ENCODE measurements at places on chromosomes 2 and 18.

DNA sequence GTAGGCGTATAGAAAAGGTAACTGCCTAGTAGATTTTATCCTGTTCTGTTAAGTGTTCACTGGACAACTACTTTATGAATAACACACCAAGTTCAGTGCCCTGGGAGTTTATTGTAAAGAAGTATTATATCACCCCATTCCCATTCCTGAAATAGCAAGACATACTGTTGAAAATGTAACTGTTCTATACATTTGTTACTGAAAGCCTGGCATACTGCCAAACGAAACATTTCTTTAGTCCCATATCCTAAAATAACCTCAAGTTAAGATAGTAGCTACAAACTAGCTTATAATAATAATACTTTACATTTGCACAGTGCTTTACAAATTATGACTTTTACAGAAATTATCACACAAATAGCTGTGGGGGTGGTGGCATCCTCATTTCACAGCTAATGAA, 25.1 kb downstream of the SPDYA start:
- DNase-seq = no peak

DNA sequence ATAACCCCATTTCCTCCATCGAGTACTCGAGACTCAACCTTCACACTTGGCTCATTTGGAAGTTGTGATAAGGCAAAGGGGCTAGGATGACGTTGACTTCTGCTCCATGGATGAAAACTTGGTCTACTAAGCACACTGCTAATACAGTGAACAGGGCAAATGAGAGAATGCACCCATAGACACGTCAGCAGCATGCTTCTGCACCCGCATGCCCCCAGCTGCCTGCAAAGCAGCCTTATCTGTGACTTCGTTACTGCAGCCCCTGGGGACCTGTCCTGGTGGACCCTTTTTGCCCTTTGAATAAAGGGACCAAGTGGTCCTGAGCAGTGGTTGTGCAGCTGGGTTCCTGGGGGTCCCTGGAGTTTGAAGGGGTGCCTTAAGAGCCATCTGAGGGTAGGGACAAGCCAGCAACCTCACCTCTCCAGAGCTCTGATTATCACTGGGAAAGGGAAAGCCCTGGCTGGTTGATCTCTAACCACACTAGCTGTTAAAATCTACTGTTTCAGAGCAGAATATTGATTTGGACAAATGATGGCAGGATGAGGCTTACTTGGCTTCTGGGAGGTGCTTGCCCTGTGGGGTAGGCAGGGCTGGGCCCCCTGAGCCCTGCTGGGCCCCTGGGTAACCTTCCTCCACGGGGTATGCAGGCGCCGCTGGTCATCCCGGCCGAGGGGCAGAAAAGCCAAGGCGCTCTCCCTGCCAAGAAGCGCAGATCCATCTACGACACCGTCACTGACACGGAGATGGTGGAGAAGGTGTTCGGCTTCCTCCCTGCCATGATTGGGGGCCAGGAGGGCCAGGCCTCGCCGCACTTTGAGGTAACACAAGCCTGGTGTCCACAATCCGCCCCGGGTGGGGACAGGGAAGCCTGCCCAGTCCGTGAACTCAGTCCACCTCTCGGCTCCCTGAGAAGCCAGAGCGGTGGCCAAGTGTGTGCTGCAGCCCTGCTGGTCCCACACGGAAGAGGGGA, 37.6 kb upstream of the GPR17 start:
- no peak for DNase-seq

DNA sequence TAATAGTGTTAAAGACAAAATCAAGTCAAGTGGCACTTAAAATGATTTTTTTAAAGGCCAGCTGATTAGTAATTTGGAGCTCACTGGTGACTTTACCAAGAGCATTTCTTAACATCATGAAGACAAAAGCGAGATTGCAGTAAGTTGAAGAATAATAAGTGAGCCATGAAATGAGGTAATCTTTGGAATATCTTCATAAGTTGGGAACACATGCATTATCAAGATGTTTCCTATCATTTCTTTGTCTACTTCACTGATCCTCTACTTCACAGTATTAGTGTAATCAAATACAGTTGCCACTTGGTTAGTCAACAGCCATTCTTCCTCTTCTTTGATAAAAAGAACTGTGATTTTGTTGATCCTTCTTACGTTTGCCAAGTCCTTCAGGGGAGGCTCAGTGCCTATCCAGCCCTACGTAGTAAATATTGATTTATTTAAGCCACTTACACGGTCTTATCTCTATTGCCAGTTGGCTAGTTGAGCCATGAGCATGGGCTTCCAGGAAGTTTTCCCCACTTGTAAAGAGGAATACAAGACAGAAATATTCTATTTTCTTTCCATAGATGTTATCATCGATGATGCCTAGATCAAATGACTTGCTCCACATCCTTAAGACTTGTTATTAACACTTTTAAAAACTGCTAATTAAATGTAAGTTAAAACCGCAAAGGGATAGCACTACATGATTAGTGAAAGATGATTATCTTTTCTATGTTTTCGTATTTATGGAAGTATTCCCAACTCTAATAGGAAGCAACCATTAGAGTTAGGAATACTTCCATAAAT, 46.1 kb downstream of the YES1 start:
- DNase-seq = no peak

DNA sequence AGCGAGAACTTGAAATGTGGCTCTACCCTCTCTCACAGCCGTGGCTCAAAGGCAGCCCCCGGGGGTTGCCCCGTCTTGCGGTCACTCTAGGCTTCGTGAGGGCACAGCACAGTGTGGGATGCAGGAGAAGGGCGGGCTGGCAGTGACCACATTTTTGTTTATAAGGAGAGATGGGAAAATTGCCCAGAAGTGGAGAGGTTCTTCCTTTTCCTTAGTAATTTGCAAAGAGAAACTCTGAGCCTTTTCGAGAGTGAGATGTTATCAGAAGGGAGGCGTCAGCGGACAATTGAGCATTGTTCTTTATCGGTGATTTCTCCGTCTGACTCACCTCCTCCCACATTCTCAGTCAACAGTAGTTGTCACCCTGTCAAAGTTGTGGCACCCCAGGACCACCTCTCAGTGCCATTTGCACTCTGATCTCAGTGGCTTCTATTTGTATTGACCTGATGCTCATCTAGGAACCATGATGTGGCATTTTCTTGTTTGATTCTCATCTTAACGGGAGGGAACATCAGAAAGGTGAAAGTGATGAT, 89.6 kb downstream of the ACAA2 start:
- no peak for DNase-seq

DNA sequence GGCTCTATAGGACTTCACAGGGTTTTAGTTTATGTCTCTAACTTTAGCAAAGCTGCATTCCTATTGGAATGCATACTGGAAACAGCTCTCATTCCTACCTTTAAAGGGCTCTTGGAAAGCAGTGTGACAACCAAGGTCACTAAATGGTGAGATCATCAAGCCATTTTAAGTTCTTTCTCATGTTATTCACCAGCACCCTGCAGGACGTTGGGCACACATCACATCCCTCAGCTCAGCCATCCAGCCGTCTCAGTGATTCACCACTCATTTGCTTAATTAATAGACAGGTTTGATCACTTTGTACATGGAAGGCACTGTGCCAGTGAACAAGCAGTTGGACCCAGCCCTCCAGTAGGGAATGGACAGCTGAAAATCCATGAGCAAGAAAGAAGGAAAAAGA, 32.2 kb upstream of the RBM44 start:
- DNase-seq = no peak

GRCh38 chr2:82182270-82182669, 1877.7 kb upstream of the LRRTM1 start:
- no peak for DNase-seq

DNA sequence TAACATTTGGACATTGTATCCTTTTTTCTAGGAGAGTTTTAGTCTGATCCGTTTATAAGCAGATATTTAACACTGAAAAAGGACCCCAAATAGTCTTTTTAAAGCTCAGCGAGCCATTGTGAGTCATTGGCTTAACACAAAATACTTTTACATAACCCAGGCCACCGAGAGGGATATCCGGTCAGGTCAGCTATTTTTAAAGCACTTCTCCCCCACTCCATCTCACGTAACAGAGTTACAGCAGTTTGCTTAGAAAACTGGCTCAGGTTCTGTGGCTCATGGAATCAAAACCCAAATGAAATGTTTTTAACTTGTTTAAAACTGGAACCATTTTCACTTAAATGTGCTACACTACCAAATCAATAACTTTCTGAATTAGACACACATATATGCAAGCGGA, 23.9 kb downstream of the COL4A3 start:
- DNase-seq = no peak

DNA sequence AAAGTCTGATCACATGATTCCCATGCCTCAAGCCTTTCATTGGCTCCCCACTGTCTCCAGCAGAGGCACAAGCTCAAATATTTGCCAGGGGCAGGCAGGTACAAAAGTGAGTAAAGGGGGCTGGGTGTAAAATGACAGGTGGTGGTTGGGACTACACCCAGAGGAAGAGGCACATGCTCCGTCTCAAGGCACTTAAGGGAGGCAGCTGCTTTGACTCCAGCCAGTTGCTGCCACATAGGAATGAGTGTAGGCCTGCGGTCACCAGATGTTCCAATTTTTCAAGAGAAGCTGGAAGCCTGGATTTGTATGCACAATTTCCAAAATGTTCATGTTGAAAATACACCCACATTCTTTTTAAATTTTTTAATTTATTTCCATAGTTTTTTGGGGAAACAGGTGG, 164.4 kb downstream of the UPP2 start:
- DNase-seq = no peak

DNA sequence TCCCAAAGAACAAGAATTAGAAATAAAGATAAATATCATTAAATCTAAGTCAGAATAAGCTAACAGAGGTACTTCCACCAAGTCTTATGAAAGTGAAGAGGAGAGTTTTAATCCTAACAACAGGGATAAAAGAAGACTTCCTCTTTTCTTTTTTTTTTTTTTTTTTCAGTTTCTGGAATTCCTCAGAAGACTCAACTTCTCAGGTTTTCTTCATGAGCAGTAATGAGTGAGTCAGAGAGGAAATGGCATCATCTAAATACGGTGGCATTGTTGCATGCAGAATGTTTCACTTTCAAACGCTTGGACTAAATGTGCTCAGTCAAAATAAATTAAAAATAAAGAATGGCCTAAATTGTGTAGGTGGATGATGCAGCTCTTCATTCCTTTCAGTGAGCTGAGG, 45.6 kb upstream of the ARHGAP15 start:
- DNase-seq = no peak

GRCh38 chr18:13730481-13730880, 4.0 kb downstream of the RNMT start:
- no peak for DNase-seq

- no peak for DNase-seq
These were observed 39.1 kb downstream of the VWA3B start for GRCh38 chr2:98126061-98126460.

DNA sequence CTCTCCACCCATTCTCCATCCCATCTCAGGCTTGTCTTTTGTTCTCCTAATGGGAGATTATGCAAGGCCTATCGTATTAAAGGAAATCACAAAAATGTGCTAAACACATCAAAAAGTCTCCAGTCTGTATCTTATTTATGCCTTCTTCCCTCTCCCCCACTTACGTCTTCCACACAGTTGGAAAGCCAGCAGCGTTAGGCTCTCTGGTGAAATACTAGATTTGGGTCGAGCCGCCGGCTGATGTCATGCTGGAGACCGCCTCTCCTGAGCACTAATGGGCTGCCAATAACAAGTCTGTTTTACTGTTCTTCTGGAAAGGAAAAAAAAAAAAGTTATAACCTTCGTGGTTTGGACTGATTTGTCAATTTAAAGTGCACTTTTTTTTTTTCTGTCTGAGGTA, 182.7 kb upstream of the SIX2 start:
- DNase-seq = no peak

- DNase-seq = no peak
These were observed 91.9 kb downstream of the MRPS9 start for GRCh38 chr2:105129722-105130232.

GRCh38 chr2:160431441-160431840, 62.2 kb downstream of the RBMS1 start:
- no peak for DNase-seq

- peak; percentile 16 for DNase-seq
These were observed 88.8 kb upstream of the ASB18 start for GRCh38 chr2:236352761-236353593.

GRCh38 chr18:51234117-51235008, 36.9 kb upstream of the MEX3C start:
- DNase-seq = no peak

GRCh38 chr2:180742801-180743200, 237.6 kb upstream of the UBE2E3 start:
- DNase-seq = no peak

GRCh38 chr2:8059255-8059654, 622.6 kb upstream of the ID2 start:
- no peak for DNase-seq

DNA sequence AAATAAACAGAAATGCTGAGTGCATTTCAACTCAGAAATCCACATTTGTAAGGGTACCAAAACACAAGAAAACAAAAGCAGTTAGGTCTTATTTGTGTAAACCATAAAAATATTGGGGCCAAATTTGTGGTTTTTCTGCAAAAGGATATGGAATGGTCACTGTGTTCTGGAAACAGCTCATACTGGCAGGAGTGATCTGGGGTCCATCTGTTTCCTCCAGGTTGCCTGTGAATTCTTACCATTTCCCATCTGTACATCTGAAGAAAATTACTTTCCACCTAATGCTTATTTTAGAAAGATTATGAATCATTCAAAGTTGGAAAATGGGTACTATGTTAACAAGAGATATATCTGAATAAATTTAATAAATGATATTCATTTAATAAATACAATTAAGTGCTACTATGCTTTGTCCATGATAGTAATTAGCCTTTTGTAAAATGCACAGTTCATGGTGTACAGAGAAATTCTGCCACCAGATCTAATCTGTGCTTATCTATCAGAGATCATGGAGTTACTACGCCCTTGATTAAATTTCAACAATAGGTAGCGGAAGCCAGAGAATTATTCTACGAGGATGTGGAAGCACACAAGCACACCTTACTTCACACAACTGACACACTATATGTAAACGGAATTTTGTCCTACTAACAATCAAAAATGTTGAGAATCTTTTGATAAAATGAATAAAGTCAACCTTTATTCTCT, 10.9 kb downstream of the ALS2 start:
- no peak for DNase-seq

- DNase-seq = no peak
These were observed 88.1 kb downstream of the VSNL1 start for GRCh38 chr2:17628349-17629261.

DNA sequence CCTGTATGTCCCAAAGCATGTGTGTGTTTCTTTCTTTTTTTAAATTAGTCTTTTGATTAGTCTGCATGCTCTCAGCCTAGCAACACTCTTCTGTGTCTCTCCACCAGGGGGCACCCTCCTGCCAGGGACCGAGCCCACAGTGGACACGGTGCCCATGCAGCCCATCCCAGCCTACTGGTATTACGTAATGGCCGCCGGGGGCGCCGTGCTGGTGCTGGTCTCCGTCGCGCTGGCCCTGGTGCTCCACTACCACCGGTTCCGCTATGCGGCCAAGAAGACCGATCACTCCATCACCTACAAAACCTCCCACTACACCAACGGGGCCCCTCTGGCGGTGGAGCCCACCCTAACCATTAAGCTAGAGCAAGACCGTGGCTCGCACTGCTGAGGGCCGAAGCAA, 93.8 kb downstream of the NRP2 start:
- no peak for DNase-seq

- DNase-seq = no peak
These were observed 18.7 kb downstream of the DCAF17 start for GRCh38 chr2:171452773-171453172.

GRCh38 chr18:74731097-74731496, 133.4 kb downstream of the ZNF407 start:
- no peak for DNase-seq

- no peak for DNase-seq
These were observed 267.3 kb downstream of the MTX2 start for GRCh38 chr2:176536439-176537133.

All from stimulated activated CD4-positive, alpha-beta T cell treated with anti-CD3 and anti-CD28 coated beads, Interleukin-4, amount 100 ng/mL, for 4 hours (primary cell).